ENCODE measurements at places on chromosomes 3 and 15.

DNA sequence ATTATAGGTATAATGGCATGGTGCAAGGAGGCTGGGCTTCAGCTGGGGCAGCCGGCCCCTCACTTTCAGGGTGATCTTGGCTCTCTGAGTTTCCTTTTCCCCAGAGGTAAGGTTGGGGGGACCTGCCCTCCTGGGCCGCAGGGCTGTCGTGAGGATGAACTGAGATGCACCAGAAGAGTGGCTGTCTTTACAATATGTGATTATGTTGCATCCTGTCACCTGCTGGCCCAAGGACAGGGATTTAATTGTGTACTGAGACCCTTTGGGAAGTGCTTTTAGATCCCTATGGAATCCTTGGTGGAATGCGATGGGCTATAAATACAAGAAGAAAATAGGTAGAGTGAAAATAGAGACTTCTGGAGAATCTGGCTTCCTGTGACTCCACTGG, 22.1 kb downstream of the ANAPC13 start:
- DNase-seq: no peak

DNA sequence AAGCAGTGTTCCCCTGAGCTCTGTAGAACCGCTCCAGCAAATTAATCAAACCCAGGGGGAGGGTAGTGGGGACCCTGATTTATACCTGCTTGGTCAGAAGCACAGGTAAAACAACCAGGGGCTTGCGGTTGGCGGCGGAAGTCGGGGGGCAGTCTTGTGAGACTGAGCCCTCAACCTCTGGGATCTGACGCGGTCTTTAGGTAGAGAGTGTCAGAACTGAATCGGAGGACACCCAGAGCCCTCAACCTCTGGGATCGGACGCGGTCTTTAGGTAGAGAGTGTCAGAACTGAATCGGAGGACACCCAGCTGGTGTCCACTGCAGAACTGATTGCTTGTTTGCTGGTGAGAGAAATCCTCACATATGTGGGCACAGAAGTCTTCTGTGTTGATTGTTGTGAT, 12.9 kb upstream of the PAQR5 start:
- DNase-seq: no peak

DNA sequence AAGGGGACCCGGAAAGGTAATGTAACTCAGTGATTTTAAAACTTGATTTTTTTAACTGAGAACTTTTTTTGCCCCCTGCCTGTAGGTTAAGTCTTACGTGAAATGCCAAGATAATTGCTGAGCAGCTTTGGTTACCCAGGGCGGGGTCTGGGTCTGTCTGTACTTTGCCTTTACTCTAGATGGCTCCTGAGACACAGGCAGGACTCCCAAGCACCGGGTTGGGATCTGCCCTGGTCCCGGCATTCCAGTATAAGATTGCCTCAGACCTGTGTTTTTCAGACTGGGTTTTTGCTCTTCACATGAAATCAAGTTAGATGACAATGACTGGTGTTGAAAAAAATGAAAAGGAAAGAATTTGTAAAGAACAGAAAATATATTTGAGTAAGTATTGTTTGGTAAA, 40.3 kb downstream of the WDR76 start:
- DNase-seq: no peak

GRCh38 chr15:55992769-55993110, 672 bp downstream of the NEDD4 start:
- no peak for DNase-seq

DNA sequence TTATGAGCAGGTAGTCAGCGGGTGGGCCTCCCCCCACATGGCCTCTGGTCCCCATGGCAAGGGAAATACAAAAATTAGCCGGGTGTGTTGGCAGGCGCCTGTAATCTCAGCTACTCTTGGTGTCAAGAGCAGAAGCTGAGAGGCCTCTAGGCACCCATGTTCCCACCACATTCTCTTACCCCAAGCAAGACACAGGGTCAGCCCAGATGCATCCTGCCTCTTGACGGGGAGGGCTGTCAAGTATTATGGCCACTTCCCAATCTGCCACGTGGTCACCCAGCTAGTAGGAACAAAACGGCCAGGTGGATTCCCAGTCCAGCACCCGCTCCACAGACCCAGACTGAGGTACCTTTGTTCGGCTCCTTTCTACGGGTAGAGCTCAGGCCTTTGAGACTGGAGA, 16.2 kb upstream of the SLC6A6 start:
- peak; percentile 54 for DNase-seq
